AG04450 (cell line): ENCODE measurements at places on chromosomes 7 and 10.
A peak's percentile ranks its signal among the peaks of the same experiment; 100 is the strongest.

DNA sequence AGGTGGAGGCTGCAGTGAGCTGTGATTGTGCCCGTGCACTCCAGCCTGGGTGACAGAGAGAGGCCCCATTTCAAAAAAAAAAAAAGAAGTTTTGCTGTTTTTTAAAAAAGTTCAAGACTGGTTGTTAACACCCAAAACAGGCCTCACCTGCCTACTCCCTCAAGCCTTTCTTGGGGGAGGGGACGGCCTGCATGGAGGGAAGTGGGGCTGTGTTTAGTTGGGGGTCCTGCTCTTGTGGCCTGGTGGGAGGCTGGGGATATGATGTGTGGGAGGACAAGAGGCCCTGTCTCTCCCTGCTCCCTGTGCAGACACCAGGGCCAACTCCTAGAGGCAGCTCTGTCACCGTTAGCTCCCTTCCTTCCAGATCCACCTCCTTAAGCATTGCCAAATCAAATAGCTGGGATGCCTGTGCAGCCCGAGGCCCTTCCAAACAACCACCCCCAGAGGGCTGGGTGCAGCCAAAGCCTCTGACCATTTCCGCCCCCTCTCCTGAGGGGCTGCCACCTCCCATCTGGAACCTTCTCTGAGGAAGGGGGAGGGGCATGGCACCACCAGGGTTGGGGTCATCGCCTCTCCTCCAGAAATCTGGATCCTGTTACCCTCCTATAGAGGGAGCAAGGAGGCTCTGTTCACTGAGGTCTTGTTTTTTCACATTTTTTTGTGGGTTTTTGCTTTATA lies 32.9 kb upstream of the ANKRD2 start:
- DNase-seq: peak; percentile 71

GRCh38 chr10:9010093-9010492 lies 955.6 kb downstream of the GATA3 start:
- DNase-seq: no peak

- DNase-seq: no peak
Measured at GRCh38 chr7:47518827-47519226, 63.1 kb downstream of the TNS3 start.

- no peak for DNase-seq
Measured at GRCh38 chr7:137690635-137691034, 156.1 kb downstream of the DGKI start.

DNA sequence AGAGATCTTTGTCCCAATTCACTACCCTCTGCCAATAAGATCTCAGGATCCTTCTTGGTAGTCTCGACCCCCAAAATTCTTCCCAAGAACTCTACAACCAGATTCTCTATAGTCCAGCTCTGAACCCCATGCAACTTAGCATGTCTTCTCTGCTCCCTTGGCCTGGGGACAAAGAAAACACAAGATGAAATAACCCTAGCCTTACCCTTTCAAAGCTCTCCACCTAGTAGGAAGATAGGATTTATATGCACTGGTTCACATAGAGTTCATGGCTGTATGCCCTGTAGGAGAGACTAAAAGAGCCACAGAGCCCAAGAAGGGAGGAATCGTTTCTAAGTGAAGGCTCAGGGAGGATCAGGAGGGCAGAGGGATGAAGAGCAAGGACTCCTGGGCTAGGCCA lies 96.1 kb downstream of the PPP1R3C start:
- DNase-seq: no peak

DNA sequence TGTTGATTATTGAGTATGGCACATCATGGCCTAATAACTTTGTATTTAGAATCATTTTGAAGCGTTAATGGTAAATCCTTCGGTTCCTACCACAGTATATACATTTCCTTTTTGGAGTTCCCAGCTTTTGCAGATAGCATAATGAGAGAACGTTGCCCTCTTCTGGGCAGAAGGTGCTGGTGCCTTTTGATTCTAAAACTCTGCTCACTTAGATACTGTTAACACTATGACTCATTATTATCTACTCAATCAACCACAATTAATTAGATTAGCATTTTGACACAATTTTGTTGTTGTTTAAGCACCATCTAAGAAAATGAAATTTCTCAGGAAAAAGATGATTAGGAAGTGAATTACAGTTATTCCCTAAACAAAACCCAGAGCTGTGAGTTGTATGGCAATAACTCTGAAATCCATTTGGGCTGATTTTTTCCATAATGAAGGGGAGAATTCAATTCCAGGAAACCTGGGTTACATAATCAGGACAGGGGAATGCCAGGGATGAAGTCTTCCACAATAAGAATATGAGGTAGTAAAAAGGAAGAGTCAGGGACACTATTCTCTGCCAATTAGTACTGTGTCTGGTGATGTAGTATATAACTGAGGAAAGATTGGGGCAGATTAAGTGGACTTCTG lies 11.5 kb upstream of the DLD start:
- no peak for DNase-seq

- DNase-seq: no peak
Measured at GRCh38 chr10:87844837-87845623, 18.3 kb downstream of the KLLN start.

DNA sequence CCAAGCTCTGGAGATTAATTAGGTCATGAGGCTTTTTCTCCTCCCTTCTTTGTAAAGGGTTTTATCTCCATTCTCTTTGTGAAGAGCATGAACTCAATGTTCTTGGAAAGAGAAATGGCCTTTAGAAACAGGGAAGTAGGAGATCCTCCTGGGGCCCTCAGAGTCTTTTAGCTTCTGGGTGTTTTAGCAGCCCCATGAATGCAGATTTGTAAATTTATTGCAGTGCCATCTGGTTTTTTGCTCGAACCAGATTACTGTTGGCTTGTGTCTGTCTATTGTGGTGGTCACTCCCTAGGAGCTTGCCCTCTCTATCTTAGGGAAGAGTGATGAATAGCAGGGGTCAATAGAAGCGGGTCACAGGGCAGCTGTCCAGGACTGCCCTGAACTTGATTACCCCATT lies 110.6 kb downstream of the BTRC start:
- DNase-seq: no peak

DNA sequence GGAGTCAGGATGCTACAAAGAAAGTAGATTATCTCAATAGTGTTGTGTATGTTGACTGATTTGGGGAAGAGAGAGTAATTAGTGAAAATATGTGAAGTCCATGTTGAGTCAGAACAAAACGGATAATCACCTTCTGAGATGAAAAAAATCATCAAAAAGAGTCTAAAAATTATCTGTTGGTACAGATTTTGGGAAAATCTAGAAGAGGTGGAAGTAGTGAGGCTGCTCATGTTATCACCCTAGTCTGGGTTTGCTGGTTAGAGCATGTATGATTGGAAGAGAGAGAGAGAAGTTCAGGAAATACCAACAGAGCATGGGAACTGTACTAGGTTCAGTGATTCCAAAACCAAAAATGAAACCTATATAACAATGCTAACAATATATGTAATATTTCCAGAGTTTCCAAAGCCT lies 12.3 kb downstream of the RPA3 start:
- no peak for DNase-seq

DNA sequence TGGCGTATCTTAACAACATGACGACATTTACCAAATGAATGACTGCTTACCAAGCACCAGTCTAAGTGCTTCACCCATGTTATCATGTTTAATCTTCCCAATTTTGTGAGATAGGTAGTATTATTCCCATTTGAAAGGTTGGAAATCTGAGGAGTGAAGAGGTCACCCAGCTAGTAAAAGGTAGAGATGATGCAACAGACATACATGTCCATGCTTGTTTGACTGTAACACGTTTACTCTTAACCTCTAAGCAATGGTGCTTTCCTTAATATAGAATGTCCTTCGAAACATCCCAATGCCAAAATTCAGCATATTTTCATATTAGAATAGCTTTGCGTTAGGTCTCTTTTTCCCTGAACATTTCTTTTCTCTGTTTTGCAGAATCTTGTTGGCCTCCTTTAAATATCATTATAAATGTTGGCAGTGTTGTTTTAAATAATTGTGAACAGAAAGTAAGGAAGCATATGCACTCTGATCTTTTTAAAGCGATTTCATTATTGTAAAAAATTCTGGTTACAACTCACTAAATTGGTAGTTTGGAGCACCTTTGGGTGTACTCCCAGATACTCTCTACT lies 722.8 kb downstream of the AUTS2 start:
- DNase-seq: no peak

- no peak for DNase-seq
Measured at GRCh38 chr7:113263749-113264148, 145.4 kb upstream of the SMIM30 start.

DNA sequence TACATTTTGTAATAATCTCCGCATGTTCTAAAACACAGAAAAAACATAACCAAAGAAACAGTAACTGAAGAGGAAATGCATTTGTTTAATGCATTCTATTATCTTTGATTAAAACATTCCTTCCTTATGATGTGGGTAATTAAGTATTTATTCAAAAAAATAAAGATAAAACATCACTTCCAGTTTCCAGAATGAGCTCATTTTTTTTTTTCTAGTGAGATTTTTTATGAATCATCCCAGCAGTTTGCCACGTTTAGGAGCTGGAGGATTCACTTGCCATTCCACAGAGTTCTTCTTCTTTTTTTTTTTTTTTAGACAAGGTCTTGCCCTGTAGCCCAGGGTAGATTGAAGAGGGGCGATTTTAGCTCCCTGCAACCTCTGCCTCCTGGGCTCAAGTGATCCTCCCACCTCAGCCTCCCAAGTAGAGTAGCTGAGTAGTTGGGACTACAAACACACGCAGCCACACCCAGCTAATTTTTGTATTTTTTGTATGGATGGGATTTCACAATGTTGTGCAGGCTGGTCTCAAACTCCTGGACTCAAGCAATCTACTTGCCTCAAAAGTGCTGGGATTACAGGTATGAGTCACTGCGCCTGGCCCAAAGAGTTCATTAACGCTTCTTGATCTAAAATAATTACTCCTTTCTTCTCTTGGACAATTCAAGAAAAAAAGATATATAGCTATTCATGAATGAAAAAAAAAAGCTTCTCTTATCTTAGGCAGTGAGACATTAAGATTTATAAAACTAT lies 177.3 kb downstream of the DKK1 start:
- no peak for DNase-seq

DNA sequence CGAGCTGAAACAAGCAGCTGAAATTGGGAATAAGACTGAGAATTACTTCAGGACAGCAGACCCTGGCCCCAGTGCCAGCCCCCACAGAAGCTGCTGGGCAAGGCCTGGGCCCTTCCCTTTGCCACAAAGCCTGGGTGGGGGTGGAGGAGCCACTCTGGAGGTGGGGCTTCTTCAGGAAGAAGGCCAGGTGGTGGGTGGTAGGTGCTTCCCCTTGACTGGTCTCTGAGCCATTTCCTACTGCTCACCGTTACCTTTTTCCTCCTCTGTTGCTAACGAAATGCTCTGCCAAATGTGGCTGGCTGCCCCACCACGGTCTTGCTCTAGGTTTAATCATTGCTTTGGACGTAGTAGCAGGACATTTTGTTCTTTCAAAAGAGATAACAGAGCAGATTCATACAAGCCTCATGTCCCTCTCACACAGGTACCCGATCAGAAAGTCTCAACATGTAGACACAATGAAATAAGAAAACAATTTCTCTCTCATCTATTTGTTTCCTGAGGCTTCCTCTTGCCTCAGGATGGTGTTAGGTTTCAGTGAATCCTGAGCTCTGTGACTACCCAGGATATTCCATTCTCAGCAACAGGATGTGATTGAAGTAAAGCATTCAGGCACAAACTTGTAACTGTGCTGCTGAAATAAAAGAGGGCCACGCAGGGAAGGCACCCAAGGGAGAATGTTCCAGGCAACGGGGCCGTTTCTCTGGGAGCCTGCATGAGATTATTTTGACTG lies 66.5 kb downstream of the WDR11 start:
- DNase-seq: no peak
